Left renal cortex interstitium (tissue), 4 donors: ENCODE measurements at places on chromosomes 12 and 14. TPM values are rescaled to one million over a fixed set of nuclear protein-coding genes. Genes with fewer than 3 reads are reported as not detected.

Gene SPX
- polyA plus RNA-seq: 15.2 TPM

Gene TAS2R7
- not detected for polyA plus RNA-seq

Gene EVL
- 187 TPM for polyA plus RNA-seq

Gene ASCL4
- not detected for polyA plus RNA-seq
